ENCODE measurements at places on chromosomes 4 and X.

GRCh38 chr4:51960486-51960885, 59.7 kb downstream of the LRRC66 start:
- no peak overlapping the region for H3K27ac ChIP-seq
- no peak for DNase-seq
- no peaks in the 10 kb centered on the region for H3K4me1 ChIP-seq

GRCh38 chrX:51889851-51890250, 3.6 kb upstream of the MAGED1 start:
- no peak overlapping the region for H3K27ac ChIP-seq
- peaks cover 22% of the 10 kb centered on the region for H3K27me3 ChIP-seq
- peaks cover 4% of the 10 kb centered on the region for H3K36me3 ChIP-seq
- DNase-seq, result no peak
- H3K4me1 ChIP-seq, result peaks cover 20% of the 10 kb centered on the region

- H3K36me3 ChIP-seq, result no peaks in the 10 kb centered on the region
- H3K4me1 ChIP-seq, result no peaks in the 10 kb centered on the region
- DNase-seq, result no peak
- H3K4me3 ChIP-seq, result no peak overlapping the region
- no peaks in the 10 kb centered on the region for H3K27me3 ChIP-seq
These were observed 54.1 kb upstream of the ARHGAP24 start for GRCh38 chr4:85420831-85421230.

- H3K4me1 ChIP-seq, result no peaks in the 10 kb centered on the region
- no peak for DNase-seq
- no peaks in the 10 kb centered on the region for H3K27me3 ChIP-seq
These were observed 120.6 kb upstream of the PAQR3 start for GRCh38 chr4:79059631-79060399.

GRCh38 chr4:121168446-121169281, 4.5 kb upstream of the TNIP3 start:
- H3K4me1 ChIP-seq, result peaks cover 52% of the 10 kb centered on the region
- no peaks in the 10 kb centered on the region for H3K36me3 ChIP-seq
- H3K4me3 ChIP-seq, result no peak overlapping the region
- DNase-seq, result no peak

DNA sequence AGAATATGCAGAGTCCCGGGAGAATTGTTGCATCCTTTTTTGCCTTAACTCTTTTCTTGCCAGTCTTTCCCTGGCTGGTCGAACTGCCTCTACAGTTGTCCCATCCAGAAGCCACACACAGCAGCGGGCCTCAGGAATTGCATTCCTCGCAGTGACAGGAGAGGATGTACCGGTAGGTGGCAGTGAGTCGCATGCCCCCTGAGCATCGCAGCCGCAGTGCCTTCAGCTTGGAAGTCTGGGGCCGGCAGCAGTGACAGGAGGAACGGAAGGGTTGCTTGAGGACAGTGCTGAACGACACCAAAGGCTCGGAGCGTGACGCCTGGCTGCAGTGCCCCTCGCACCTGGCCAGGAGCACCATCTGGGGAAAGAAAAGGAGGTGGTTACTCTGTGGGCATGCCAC, 23.5 kb downstream of the NDP start:
- no peak overlapping the region for H3K27ac ChIP-seq
- peaks cover 71% of the 10 kb centered on the region for H3K27me3 ChIP-seq
- H3K4me3 ChIP-seq, result no peak overlapping the region
- DNase-seq, result peak; percentile 39
- no peaks in the 10 kb centered on the region for H3K36me3 ChIP-seq

DNA sequence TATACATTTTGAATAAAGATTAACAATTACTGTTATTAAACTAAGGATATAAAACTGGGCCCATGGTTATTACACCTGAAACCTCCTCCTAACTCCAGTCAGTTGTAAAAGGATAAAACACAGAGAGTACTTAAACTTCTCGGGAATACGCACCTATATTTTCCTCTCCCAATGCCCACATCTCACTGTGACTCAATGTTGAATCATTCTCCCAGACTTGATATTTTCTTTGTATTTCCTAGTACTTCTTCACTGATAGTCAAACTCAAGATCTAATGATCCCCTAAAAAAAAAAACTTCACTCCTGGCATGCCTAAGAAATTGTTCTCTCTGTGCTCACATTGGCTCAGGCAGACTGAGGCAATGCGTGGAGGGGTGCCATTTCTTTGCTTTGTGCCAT, 212.5 kb upstream of the DKK2 start:
- H3K36me3 ChIP-seq, result no peaks in the 10 kb centered on the region
- H3K27ac ChIP-seq, result no peak overlapping the region
- H3K27me3 ChIP-seq, result peaks cover 4% of the 10 kb centered on the region
- no peak for DNase-seq
- H3K4me3 ChIP-seq, result no peak overlapping the region
- H3K4me1 ChIP-seq, result no peaks in the 10 kb centered on the region

DNA sequence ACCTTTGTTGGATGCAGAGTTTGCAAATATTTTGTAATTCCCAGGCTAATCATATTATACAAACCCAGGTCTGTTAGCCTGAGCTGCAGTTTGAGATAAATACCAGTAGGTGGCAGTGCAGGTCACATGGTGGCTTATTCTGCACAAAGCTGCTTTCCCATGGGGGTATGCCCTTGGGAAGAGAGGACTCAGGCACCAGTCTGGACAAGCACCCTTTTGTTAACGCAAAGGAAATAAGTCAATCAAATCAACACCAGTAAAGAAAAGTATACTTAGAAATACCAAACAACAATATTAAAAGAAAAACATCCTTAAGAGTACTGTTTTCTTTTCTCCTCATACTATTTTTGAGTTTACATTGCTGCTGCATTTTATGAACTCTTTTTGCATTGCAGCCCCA, 389.0 kb upstream of the ZFP42 start:
- no peak overlapping the region for H3K4me3 ChIP-seq
- H3K27ac ChIP-seq, result no peak overlapping the region
- DNase-seq, result no peak

- no peaks in the 10 kb centered on the region for H3K36me3 ChIP-seq
- H3K27ac ChIP-seq, result no peak overlapping the region
- H3K4me3 ChIP-seq, result no peak overlapping the region
- no peaks in the 10 kb centered on the region for H3K4me1 ChIP-seq
- DNase-seq, result no peak
These were observed 514.7 kb downstream of the CENPC start for GRCh38 chr4:67030636-67031035.

Measured in activated T-cell treated with anti-CD3 and anti-CD28 coated beads, Interleukin-2, amount 50 U/mL, for 24 hours (primary cell).